Activated CD8-positive, alpha-beta T cell treated with anti-CD3 and anti-CD28 coated beads, Interleukin-2, amount 10 ng/mL, durations not matched to agents 7 days and 5 days (primary cell): ENCODE measurements at places on chromosomes 1 and 21. TPM values are rescaled to one million over a fixed set of nuclear protein-coding genes. Genes with fewer than 3 reads are reported as not detected.

- H3K36me3 ChIP-seq: peaks cover 56% of the 10 kb centered on the region
- H3K27ac ChIP-seq: peak overlapping the region; percentile 63
- peak overlapping the region; percentile 47 for H3K4me3 ChIP-seq
Measured at GRCh38 chr1:173444757-173445156, 32.4 kb upstream of the PRDX6 start.

DNA sequence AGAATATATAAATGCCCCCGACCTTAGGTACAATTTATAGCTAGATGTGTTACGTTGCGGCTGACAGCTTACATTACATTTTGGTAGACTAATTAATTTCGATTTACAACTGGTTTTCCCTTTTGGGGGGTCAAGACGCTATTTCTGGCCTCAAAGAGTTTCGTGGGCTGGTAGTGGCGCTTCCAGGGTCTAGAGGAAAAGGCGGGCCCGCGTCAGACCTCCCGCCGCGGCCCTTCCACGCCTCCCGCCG, 391 bp downstream of the IFT25 start:
- DNase-seq: no peak
- peaks cover 33% of the 10 kb centered on the region for H3K36me3 ChIP-seq
- peak overlapping the region; percentile 98 for H3K4me3 ChIP-seq
- H3K27me3 ChIP-seq: no peaks in the 10 kb centered on the region
- peaks cover 50% of the 10 kb centered on the region for H3K4me1 ChIP-seq
- peak overlapping the region; percentile 97 for H3K27ac ChIP-seq

GRCh38 chr1:173749137-173749536, 34.4 kb downstream of the KLHL20 start:
- no peak overlapping the region for H3K27ac ChIP-seq
- H3K4me3 ChIP-seq: no peak overlapping the region
- H3K27me3 ChIP-seq: no peaks in the 10 kb centered on the region
- peaks cover 35% of the 10 kb centered on the region for H3K36me3 ChIP-seq

GRCh38 chr21:41229509-41230248, 61.7 kb downstream of the BACE2 start:
- H3K27ac ChIP-seq: no peak overlapping the region
- H3K27me3 ChIP-seq: peaks cover 3% of the 10 kb centered on the region
- no peak overlapping the region for H3K4me3 ChIP-seq
- H3K36me3 ChIP-seq: peaks cover 3% of the 10 kb centered on the region

GRCh38 chr21:27094184-27094948, 127.5 kb upstream of the ADAMTS5 start:
- no peak overlapping the region for H3K27ac ChIP-seq
- H3K27me3 ChIP-seq: no peaks in the 10 kb centered on the region
- no peaks in the 10 kb centered on the region for H3K4me1 ChIP-seq

- H3K36me3 ChIP-seq: peaks cover 15% of the 10 kb centered on the region
- H3K4me1 ChIP-seq: peaks cover 5% of the 10 kb centered on the region
- no peak overlapping the region for H3K27ac ChIP-seq
Measured at GRCh38 chr1:230248889-230249270, 177.3 kb downstream of the PGBD5 start.

- H3K27ac ChIP-seq: no peak overlapping the region
- no peaks in the 10 kb centered on the region for H3K36me3 ChIP-seq
- H3K27me3 ChIP-seq: peaks cover 14% of the 10 kb centered on the region
- H3K4me1 ChIP-seq: peaks cover 12% of the 10 kb centered on the region
- H3K4me3 ChIP-seq: no peak overlapping the region
- no peak for DNase-seq
Measured at GRCh38 chr1:3368711-3369445, 85.6 kb upstream of the ARHGEF16 start.

DNA sequence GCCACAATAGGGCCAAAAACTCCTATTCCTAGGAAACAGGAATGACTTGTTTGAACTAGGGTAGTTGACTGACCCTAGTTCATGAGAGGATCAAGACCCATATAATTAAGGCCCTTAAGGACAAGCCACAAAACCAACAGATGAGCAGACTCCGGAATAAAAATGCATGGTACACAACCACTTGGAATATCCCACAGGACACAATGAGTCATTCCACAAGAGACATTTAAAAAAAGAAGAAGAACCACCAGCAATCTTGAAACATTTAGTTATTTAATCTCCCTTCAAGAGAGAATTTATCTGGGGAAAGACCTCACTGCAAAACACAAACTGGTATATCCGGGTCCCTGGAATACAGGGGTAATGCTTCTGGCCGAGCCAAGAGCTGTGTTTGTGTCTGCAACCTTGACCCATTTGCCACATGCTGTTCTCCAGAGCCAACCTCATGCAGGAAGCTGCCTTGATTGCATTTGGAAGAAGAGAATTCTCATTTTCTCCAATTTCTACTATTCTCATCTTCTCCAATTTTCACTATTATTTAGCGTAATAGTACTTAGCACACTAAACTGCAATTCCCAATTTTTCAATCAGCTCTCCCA, 135.5 kb downstream of the TGFBR3 start:
- H3K4me3 ChIP-seq: no peak overlapping the region
- no peaks in the 10 kb centered on the region for H3K27me3 ChIP-seq
- H3K27ac ChIP-seq: no peak overlapping the region
- no peak for DNase-seq
- H3K36me3 ChIP-seq: peaks cover 7% of the 10 kb centered on the region

DNA sequence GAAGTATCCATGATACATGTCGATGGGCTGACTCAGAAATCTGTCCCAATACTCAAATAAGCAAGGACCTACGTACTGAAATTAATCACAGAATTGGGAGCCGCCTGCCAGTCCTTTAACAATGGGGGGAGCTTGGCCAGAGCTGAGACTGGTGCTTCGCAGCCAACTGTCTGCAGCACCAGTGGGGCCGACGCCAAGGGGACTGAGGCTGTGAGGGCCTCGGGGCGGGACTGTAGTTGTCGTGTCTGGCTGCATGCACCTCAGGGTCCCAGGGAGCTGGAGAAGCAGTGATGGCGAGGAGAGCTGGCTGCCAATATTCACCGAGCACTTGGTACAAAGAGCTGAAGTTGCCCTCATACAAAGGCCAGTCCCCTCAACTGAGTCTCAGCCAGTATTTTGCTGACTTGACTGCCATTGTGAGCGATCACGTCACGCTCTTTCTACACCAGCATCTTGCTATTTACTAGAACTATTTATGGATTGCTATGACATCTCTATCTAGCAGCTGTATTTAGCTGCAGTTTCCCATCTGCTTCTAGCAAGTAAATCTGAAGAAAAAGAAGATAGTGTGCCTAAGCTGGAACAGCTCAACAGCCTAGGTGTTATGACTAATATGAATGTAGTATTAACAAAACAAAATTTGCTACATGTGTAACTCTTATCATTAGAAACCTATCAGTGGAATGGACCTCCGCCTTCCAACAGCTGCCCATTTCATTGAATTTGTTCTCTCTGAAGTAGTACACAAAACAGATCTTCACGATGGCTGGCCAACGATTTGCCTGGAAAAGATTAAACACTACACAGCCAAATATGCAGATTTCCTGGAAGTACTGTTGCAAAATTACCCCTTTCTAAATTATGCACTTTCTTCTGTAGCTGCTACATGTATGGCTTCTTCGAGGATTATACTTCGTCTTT, 29.1 kb downstream of the EVI5 start:
- H3K27ac ChIP-seq: no peak overlapping the region
- no peak overlapping the region for H3K4me3 ChIP-seq
- no peak for DNase-seq
- peaks cover 15% of the 10 kb centered on the region for H3K27me3 ChIP-seq

GRCh38 chr21:42703136-42703908, 49.9 kb downstream of the PDE9A start:
- H3K4me3 ChIP-seq: no peak overlapping the region
- H3K27me3 ChIP-seq: no peaks in the 10 kb centered on the region
- no peak overlapping the region for H3K27ac ChIP-seq
- peaks cover 2% of the 10 kb centered on the region for H3K4me1 ChIP-seq
- no peak for DNase-seq
- H3K36me3 ChIP-seq: no peaks in the 10 kb centered on the region

DNA sequence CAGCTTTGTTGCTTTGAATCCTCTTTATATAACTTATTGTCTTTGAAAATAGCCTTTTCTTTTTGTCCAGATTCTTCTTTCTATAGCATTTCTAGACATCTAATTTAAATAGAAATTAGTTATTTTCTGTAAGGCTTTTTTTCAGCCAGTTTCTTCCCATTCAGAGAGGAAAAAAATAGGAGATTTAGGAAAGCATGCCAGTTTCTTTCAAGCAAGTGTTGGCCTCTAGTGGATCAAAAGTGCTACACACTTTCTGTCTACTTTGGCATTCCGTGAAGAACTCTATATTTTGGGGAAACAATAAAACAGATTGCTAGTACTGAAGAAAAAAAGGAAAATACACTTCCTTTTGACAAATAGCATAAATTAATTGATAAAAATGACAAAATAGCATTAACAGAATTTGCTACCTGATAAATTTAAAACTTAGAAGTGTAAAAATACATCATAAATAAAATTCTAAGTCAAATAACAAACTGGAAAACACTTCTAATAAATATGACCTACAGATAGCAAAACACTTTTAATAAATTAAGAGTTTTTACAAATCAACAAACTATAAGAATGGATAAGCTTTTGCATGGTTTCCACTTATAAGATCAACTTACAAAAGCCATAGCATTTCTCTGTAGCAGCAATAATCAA, 13.1 kb upstream of the EXO1 start:
- H3K27ac ChIP-seq: no peak overlapping the region
- no peak for DNase-seq
- peaks cover 8% of the 10 kb centered on the region for H3K27me3 ChIP-seq
- H3K36me3 ChIP-seq: no peaks in the 10 kb centered on the region
- no peak overlapping the region for H3K4me3 ChIP-seq

GRCh38 chr1:38135625-38136414, 89.2 kb upstream of the POU3F1 start:
- DNase-seq: no peak
- no peak overlapping the region for H3K4me3 ChIP-seq
- H3K4me1 ChIP-seq: no peaks in the 10 kb centered on the region

DNA sequence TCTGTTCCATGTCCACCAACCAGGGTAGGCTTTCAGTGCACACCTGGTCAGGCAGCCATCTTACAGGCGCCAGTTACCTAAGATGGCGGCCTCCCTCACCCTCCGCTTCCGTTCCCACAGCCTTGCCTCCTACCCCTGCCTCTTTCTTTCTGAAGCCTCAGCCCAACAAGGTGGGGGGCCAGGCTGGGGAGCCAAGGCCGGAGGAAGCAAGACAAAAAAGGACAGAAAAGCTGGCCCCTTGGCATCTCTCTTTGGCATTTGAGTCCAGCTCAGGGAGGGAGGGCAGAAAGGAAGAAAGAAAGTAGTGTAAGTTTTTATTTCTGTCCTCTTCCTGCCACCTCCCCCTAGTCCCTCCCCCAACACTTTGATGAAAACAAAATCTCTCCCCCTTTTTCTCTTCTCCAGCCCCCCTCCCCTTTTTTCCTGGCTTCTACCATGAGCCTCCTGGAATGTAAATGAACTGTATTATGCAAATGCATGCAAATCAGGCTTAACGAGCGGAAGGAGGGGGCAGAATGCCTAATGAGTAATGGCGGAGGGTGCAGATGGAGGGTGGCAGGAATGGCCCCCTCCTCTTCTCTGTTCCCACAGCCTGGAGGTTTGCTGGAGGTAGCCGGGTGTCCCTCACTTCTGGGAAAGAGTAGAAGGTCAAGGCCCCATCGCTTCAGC, 43.8 kb downstream of the RHBG start:
- peaks cover 42% of the 10 kb centered on the region for H3K27me3 ChIP-seq
- DNase-seq: no peak
- H3K4me3 ChIP-seq: no peak overlapping the region
- no peak overlapping the region for H3K27ac ChIP-seq
- H3K4me1 ChIP-seq: no peaks in the 10 kb centered on the region

- peaks cover 16% of the 10 kb centered on the region for H3K4me1 ChIP-seq
- H3K4me3 ChIP-seq: peak within 1 kb of the TSS; percentile 80
Measured at GRCh38 chr21:26170471-26171257, at the start of gene APP. TSS of gene APP (minus strand) at chr21:26170770. CDS start at chr21:26170620, 150 bp downstream.

- H3K27ac ChIP-seq: no peak overlapping the region
- no peaks in the 10 kb centered on the region for H3K27me3 ChIP-seq
- H3K36me3 ChIP-seq: no peaks in the 10 kb centered on the region
- no peaks in the 10 kb centered on the region for H3K4me1 ChIP-seq
Measured at GRCh38 chr1:240192851-240193250, 101.2 kb downstream of the FMN2 start.

- no peak overlapping the region for H3K4me3 ChIP-seq
- H3K27me3 ChIP-seq: no peaks in the 10 kb centered on the region
- H3K27ac ChIP-seq: no peak overlapping the region
- no peaks in the 10 kb centered on the region for H3K4me1 ChIP-seq
- H3K36me3 ChIP-seq: no peaks in the 10 kb centered on the region
Measured at GRCh38 chr21:39504230-39504629, 52.5 kb downstream of the SH3BGR start.

DNA sequence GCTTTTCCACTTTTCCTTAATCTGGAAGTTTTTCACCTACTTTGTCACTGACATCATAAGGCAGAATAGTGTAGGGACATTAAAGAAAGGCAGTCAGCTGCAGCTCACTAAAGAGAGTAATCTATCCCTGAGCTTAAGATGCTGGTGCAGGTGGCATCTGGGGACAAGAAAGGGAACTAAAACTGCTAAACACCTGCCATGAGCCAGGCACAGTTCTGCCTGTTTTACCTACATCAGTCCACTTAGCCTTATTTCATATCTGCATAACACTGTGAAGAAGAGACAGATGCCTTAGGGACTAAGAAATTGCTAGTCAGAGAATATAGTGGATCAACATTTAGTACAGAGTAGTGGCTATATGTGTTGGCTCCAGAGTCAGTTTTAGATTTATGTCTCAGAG, 88.1 kb downstream of the GPATCH2 start:
- peaks cover 7% of the 10 kb centered on the region for H3K36me3 ChIP-seq
- no peak overlapping the region for H3K27ac ChIP-seq
- no peak for DNase-seq
- no peak overlapping the region for H3K4me3 ChIP-seq

DNA sequence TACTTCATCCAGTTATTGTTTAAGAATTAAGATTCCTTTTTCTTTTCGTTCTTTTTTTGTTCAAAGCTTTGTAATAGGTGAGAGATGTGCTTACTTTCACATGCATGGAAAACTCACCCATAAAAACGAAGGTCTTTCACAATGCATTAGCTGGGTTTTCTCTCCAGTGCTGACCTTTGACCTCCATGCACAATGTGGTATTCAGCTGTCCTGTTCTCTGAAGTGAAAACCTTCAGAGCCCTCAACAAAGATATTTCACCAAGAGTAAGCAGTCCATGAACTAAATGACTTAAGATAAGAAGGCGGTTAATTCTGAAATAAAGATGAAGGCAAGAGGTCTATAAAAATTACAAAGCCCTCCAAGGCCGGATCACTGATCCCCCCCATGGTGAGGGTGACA, 77.1 kb upstream of the IPO9 start:
- H3K27me3 ChIP-seq: peaks cover 31% of the 10 kb centered on the region
- no peak overlapping the region for H3K4me3 ChIP-seq
- DNase-seq: no peak
- no peaks in the 10 kb centered on the region for H3K36me3 ChIP-seq

FMOD gene
- not detected for total RNA-seq

IFI44L gene
- total RNA-seq: 181 TPM

FAAH gene
- total RNA-seq: 3.9 TPM

TCHHL1 gene
- total RNA-seq: not detected

TSPEAR gene
- total RNA-seq: not detected

ERICH3 gene
- total RNA-seq: not detected

DMBX1 gene
- total RNA-seq: not detected

PAQR6 gene
- 9.9 TPM for total RNA-seq

CELA2B gene
- not detected for total RNA-seq

IFI6 gene
- 272 TPM for total RNA-seq
